ENCODE measurements at places on chromosomes 7 and 10.

- DNase-seq = no peak
Measured at GRCh38 chr7:7351156-7351555, 168.8 kb downstream of the C1GALT1 start.

DNA sequence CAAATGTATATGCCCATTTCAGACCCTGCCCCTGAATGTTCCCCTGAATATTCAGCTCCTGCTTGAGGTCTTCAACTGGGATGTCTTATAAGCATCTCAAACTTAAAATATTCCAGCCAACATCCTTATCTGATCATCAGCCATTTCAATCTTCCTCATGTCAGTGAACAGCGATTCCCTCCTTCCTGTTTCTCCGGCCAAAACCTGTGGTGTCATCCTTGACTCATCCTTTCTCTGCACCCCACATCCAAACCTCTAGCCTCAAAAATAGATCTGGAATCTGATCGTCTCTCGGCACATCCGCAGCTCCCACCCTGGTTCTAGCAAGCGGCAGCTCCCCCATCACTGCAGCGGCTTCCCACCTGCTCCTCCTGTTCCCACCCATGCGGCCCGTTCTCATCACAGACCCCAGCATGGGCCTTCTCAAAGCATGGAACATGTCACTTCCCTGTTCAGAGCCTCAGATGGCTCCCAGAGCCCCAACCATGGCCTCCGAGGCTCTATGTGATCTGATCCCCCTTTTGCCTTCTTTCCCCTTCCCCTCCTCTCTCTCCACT is 165.7 kb downstream of the HECW1 start:
- DNase-seq = no peak

GRCh38 chr10:43118631-43119415 is 19.4 kb upstream of the CSGALNACT2 start:
- no peak for DNase-seq

- DNase-seq = no peak
Measured at GRCh38 chr7:116984511-116984910, 31.2 kb downstream of the ST7 start.

DNA sequence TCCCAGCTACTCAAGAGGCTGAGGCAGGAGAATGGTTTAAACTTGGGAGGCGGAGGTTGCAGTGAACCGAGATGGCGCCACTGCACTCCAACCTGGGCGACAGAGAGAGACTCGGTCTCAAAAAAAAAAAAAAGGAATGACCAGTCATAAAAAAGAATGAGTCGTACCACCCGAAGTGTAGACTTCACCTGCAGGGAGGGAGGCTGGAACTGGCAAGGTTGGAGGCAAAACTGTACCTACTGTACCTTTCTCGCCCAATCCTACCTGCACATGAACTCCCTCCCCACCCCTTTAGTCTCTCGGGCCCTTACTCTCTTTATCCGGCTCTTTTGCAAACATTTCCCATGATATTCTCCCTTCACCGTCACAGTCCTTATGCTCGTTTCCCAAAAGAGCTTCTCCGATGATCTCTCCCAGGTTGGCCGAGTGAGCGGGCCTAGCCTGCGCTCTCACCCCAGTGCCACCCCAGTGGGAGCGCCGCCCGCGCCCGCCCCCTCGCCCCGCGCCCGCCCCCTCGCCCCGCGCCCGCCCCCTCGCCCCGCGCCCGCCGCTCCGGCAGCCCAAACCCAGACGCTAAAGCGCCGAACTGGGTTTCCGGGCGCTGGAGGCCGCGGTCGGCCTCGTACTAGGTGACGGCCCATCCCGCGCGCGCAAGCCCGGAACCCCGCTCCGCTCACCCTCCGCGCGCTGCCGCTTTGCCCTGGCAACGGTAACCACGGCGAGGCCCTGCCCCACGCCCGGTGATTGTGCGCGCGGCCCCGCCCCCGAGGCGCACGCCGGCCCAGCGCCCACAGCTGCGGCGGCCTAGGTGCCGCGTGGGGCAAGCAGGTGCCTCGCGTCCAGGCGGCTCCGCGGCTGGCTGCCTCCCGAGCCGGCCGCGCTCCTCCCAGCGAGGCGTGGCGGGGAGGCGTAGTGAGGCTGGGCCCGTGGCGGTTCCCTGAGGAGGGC is at the start of gene SMKR1:
SMKR1 (plus strand) TSS at position 772 of the 948 bp plus-strand sequence. CDS start 294 bp downstream, outside the sequence.
- peak; percentile 85 for DNase-seq

DNA sequence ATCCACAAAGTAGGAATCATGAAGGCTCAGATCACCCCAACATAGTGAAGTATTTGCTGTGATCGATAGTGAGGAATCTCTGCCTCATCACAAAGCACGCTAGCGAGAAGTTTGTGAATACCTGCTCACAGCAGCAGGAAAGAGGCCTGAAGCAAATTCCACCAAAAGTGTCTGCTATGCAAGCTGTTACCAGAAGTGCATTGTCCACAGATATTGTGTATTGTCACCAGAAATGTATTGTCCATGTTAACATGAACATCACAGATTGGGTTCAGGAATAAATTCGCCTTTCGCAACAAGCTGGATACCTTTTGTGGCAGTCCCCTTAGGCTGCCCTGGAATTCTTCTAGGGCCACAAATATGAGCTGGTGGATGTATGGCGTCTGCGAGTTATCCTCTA is 127.9 kb downstream of the MARCHF5 start:
- DNase-seq = no peak

DNA sequence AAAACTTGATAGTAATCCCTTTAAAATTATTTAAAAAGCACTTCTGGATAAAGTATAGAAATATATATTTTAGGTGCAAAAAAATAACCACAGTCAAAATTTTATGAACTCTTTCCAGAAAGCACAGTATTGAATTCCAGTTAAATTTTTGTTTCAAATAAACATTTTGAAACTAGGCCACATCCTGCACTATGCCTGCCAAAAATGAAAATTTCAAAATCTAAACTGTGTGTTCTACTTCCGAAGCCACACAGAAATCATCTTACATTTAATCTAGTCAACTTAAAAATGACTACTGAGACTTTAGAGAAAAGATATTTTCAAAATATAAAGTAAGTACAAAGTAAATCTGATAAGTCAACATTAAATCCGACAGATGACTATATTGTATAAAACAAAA is 50.0 kb downstream of the MAGI2 start:
- no peak for DNase-seq
